ENCODE measurements at places on chromosomes 5 and 9.

GRCh38 chr9:72401396-72401795 lies 36.4 kb upstream of the ZFAND5 start:
- DNase-seq, result no peak

- DNase-seq, result no peak
These were observed 49.4 kb downstream of the SMIM23 start for GRCh38 chr5:171835066-171835465.

DNA sequence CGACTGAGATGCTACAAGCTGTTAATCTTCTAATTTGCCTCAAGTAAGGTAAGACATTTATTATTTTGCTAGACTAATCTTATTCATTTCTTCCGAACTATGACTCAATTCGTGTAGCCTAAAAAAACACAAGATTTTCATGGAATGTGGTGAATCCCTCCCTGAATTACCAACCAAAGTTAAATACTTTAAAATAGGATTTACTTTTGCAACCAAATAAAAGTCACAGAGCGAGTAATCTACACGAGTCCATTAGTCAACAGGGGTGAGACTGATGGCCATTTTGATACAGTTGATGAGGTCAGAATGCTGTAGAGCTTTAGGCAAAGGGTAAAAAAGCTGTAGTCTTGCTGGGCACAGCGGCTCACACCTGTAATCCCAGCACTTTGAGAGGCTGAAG lies 13.1 kb upstream of the BNC2 start:
- DNase-seq, result no peak

DNA sequence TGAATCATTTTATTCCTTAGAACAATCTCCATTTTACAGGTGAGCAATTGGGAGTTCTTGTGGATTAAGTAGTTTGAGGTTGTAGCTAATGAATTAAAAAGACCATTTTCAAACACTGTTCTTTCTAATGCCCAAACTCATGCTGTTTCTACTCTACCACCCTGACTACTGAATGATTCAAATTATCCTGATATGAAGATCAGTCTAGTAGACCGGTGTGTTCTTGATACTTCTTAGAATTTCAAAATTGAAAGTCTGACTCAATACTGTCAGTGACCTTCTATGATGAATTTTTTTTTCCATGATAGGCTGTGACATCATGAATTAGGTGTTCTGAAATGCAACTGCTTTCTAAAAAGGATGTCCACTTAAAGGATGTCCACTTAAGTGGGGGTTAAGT lies 515.5 kb downstream of the DMAC1 start:
- no peak for DNase-seq

DNA sequence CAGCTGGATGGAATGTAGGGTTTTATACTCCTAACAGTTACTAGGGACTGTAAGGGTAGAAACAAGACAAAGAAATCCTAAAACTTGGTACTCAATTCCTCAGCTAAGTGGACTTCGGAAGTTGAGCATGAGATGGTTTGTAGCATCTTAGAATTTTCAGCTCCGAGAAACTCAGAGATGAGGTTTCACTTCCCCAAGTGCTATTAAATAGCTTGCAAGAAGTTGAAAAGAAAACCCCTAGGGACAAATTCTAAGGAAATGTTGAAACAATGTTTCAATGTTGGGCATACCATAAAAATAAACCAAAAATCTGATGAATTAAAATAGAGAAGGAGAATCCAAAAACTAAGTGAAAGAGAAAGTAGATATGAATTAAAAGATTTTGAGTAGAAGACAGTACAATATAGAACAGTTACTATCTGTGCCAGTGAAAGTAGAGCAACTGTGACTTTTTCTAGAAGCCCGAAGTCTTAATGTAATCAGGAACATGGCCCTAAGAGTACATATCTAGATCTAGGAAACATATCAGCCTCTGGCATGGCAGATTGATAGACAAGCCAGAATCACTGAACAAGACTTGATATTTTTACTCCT lies 308.6 kb upstream of the RGMB start:
- no peak for DNase-seq

DNA sequence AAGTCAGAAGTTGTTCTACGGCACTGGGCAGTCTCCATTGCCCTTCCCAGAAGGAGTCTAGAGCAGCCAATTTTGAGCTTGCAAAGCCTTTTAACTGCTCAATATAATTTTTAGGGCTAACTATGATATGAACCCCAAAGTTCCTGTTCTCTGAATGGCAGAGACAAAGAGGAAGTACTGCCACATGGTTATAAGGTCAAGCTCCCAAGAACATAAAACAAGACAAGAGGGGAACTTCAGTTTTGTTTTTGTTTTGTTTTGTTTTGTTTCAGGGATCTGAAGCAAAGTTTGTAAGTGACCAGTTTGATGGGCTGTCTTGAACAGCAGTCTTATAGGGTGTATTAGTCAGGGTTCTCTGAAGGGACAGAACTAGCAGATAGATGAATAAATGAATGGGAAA lies 11.9 kb upstream of the SMC2 start:
- DNase-seq, result no peak

DNA sequence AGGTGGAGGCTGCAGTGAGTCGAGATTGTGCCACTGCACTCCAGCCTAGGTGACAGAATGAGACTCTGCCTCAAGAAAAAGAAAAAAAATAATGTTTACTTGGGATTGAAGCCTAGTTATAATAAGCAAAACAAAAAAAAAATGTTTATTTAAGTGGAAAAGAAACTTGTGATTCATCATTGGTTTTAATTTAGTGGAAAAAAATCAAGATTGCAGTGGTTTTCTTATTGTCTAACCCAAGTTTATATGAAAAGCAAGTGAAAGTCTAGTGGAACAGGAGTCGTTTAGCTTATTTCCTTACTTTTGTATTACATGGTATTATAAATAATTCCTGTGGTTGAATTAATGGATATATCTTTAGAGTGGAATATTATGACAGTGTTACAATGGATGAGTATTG lies 8.4 kb downstream of the CNOT8 start:
- DNase-seq, result no peak

All from activated CD4-positive, CD25-positive, alpha-beta regulatory T cell (primary cell).